ENCODE measurements at places on chromosomes 5 and 9.

DNA sequence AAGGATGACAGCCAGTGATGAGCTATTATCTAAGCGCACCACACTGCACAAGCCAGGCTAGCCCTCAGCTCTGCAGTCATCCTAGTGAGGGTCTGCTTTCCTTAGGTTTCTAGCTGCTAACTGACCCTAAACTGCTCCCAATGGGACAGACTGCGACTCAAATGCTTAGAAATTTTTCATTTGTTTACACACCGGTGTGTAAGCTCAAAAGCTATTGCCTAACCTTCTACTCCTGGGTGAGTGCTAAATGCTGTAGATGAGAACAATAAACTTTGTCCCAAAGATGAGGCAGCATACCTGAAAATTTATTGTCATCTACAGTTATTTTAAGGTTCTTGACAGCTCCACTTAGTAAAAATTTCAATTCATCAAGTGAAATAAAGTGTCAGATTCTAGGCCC lies 311.4 kb downstream of the TMEM167A start:
- no peak for DNase-seq

- DNase-seq, result no peak
These were observed 74.7 kb upstream of the PCAT7 start for GRCh38 chr9:94480205-94480604.

DNA sequence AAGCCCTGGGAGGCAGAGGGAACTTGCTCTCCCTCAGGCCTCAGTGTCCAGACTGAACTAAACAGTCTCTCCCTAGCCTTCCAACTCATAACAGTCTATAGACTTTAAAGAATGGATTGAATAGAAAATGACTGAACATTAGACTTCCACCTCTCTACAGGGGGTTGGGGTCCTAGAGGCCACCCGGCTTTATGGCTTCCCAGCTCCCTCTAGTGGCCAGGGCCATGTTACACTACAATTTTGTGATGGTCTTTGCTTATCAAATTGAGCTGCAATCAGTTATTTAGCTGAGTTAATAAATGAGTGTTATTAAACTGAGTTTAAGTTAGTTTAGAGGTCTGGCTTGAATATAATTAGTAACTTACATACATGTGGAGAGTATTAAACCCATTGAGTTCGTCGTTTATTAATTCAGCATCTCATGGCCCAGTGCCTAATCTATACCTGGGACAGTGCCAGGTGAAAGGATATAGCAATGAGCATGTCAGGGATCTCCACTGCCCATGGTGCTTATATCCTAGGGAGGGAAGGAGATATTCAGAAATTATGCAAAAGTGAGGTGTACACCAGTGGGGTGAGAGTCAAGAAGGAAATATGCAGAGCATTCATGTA lies 105.2 kb downstream of the SH3TC2 start:
- no peak for DNase-seq

DNA sequence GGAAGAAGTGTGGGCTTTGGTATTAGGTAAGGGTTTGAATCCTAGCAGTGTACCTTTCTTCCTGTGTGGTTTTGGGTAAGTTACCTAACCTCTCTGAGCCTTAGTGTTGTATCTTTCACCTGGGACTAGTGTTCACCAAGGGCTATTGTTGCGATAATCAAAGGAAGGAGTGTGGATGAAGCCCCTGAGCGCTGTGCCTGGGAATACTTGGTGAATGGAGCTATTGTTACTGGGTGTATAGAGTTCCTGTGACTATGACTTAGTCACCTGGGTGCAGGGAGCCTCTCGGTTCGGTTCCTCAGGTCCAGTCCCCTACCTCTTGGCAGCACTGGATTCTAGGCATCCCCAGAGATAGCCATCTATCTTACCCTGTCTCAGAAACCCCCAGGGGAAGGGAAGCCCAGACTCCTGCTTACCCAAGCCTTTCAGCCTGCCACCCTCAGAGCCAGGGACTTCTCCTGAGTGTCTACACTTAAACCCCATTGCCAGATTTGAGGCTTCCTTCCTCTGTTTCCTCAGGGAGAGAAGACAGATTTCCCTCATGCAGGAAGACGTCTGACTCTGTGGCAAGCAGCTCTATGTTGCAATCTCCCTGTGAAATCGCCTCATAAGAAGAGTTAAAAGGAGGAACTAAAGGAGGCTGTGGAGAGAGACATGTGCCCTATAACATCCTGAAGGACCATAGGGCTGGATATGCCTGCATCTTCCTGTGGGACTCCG lies 181.0 kb upstream of the PITX1 start:
- no peak for DNase-seq

- DNase-seq, result no peak
These were observed 1278.8 kb downstream of the MAT2B start for GRCh38 chr5:164784230-164784629.

DNA sequence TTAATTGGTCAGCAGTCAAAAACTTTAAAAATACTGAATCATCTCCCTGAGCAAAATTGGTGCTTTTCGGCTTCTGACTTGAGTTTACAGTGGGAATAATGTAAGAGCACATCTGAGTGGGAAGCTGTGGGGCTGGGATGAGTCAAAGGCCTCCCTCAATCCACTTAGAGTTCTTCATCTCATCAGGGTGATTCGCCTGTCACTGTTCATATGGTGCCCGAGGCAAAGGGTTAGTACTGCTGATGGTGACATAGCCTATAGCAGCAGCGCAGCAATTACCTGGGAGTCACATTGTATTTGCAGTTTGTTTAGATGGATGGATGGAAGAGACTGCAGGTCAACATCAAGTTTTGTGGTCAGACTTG lies 113.8 kb upstream of the ZNF608 start:
- no peak for DNase-seq

DNA sequence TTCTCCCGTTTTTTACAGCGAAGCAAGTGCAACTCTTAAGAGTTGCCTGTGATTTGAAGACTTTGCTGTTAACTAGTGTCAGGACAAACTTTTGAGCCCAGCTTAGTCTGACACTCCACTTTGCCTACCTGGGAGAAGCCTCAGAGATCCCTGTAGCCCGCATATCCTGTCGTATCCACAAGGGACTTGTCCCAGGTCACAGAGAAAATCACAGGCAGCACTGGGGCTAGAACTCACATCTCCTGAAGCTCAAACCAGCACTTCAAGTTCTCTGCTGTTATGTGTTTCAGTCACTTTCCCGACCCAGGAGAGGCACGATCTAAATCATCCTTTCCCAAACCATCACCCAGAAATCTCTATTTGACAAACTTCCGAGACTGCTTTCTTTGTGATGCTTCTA lies 584.5 kb downstream of the ACTL7B start:
- no peak for DNase-seq

DNA sequence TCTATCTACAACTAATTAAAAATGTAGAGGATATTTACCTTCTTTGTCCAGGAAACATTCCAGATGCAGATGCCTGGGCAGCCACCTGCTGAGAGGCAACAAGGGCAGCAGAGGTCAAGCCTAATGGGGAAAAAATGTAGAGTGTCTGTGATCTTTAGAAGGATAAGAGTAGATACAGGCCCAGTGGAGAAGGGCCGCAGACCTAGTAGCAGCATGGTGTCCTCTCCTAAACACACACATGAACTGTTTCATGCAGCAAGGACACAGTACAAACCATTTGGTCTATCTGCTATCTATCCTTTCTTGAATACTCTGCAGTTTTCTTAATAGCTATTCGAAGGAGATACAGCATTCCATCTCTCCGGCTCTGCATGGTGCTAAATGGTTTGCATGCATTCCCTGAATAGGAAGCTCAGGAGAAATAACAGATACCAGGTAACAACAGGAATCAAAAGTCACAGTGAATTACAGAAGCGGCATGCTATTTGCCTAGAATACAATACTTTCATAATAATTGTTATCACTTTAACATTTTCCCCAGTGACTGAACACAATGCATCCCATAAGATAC lies 107.3 kb downstream of the ZNF608 start:
- DNase-seq, result no peak

- DNase-seq, result no peak
These were observed 889.4 kb upstream of the SEMA6A start for GRCh38 chr5:117463881-117464570.

- no peak for DNase-seq
These were observed 37.0 kb downstream of the MAMDC2 start for GRCh38 chr9:70080481-70081119.
